NCI-H1048 (cell line): ENCODE measurements at places on chromosomes 7 and 10.

DNA sequence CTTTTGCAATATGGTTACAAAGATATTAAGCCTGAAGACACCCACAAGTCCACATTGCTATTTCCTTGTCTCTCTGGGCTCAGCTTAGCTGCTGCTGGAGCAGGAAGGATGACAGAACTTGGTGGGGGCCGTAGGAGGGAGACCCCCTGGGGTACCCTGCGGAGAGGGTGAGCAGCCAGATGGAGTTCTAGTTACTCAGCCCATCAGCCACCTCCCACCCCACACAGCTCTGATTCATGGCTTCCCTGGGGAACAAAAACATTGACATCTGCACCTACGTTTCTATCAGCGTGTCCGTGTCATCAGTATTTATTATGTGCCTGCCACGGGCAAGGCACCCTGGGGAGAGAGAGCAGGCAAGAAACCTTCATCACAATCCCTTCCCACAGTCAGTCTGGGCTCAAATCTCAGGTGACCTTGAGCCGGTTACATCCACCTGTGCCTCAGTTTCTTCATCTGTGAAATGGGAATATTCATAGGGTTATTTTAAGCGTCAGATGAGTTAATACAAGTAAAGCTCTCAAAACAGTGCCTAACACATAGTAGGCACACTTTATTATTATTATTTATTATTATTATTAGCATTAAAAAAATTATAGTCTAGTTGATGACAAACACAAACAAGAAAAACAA, 131.5 kb downstream of the C10orf105 start:
- no peak for DNase-seq

DNA sequence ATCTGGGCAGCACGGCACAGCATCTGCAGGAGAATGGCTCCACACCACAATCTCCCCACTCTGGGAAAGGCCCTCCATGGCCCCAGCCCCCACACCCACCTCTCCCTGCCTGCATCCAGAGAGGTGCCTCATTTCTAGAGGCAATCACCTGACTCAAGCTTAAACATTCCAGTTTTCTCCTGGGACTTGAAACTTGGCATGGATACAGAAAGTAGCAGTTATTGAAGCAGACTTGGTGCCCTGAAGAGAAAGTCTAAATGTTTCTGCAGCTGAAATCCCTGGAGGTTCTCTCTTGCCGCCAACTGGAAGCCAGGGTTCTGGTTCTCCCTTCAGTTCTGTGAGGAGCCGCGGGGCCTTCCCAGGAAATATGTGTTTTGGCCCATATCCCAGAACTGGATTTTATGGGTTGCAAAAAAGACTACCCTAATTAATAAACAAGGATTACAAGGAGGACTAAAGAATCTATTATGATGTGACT, 122.8 kb downstream of the SKIDA1 start:
- DNase-seq = no peak

- no peak for DNase-seq
Measured at GRCh38 chr7:140898786-140899536, 25.8 kb downstream of the BRAF start.

DNA sequence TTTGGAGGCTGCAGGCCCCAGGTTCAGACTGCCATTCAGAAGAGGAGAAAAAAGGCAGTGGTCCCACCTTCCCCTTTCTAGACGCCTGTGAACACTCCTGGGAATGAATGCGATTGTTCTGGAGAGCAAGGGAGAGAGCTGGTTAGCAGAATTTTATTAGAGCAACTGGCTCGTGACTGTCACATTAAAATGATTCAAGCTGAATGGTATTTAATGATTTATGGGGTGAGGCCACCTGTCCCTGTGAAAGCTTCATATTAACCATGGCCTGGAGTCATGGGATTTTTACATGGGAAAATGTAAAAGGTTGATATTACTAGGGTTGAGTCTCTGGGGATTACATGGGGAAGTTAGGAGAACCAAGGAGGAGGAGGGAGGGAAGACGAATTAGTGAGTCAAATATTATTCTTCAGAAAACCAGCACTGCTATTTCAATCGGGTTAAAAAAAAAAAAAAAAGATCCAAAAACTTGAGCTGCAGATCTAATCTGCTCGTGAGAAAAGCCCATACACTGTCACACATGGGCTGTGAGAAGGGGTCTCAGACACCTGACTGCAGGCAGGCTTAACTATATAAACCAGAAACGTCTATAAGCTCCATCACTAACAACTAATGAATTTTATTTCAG, 8.3 kb downstream of the CXCL12 start:
- DNase-seq = no peak

- DNase-seq = no peak
Measured at GRCh38 chr10:49471532-49471931, 67.4 kb downstream of the ERCC6 start.

DNA sequence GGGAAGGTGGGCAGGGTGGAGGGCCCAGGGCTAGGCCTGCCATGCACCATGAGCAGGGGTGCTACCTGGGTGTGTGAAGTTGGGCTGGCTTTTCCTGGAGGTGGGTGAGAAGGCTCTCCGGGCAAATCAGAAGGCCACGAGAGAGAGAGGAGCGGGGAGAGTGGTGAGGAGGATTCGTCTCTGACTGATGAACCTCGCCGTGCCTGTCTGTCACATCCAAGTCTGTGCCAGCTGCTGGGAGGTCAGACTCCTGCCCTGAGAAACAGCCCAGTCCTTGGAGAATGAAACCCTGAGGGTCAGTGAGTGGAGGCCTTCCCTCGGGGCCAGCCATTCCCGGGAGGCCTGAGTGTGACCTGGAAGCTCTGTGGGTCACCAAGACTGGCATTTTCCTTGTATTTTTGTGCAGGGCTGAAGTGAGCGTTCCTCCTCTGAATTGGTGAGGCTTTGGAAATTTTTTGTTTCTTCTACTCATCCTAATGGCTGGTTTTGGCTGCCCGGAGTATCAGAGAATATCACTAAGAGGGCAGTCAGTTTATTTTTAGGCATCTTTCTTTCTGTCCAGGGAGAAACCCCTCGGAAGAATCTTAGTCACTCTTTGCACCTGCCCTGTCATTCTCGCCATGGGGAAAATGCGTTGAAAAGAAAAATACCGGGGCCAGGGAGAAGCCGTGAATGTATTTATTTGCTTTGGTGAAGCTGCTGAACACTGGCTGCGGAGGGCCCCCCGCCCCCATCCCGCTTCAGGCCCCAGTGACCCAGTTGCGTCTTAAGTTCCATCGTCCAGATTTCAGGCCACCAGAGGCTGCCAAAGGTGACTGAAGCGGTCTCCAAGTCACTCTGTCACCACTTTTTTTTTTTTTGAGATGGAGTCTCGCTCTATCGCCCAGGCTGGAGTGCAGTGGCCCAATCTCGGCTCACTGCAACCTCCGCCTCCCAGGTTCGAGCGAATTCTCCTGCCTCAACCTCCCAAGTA, 6.5 kb upstream of the AP5Z1 start:
- no peak for DNase-seq

GRCh38 chr10:132669208-132669861, 116.6 kb downstream of the NKX6-2 start:
- DNase-seq = no peak

DNA sequence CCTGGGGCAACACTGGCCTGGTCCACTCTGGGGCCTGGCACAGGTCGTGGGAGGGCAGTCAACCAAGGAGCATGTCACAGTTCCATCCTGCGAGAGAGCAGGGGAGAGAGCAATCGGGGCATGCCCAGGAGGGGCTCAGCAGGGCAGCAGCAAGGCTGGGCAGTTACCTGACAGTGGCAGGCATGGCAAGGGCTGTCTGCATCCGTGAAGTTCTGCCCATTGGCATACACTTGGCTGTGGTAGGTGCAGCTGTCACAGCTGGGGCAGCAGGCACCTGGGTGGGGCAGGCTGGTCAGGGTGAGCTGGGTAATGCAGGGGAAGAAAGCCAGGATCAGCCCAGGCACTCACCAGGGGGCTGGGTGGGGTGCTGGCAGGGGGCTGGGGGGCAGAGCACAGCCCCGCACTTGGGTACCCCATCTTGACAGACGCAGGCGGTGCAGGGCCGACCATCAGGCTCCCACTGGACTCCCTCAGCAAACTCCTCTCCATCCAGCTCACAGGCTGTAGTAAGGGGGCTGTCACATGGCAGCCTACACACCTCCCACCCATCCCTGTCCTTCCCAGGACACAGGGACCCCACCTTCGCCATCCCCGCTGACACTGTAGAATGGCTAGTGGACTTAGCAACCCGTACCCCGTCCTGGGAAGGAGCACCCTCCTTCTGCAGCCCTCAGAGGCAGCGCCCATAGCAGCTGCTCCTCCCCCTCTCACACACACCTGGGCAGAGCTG, 17.8 kb downstream of the KCP start:
- DNase-seq = no peak

DNA sequence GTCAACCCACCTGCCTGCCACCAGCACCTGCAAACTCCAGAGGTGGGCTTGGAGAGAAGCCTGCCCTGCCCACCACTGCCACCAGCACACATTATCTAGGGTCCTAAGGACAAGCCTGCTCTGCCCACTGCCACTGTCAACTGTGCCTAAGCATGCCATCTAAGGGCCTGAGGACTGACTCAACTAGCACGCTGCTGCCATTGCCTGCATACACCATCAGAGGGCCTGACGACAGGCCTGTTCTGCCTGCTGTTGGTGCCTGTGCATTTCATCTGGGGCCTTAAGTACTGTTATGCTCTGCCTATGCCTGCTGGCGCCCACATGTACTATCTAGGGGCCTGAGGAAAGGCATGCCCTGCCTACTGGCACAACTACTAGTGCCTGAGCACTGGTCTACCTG, 27.0 kb upstream of the LRRD1 start:
- DNase-seq = no peak

GRCh38 chr10:109386921-109387320, 536.4 kb downstream of the XPNPEP1 start:
- DNase-seq = no peak

GRCh38 chr7:47290466-47290865, 291.4 kb downstream of the TNS3 start:
- no peak for DNase-seq

DNA sequence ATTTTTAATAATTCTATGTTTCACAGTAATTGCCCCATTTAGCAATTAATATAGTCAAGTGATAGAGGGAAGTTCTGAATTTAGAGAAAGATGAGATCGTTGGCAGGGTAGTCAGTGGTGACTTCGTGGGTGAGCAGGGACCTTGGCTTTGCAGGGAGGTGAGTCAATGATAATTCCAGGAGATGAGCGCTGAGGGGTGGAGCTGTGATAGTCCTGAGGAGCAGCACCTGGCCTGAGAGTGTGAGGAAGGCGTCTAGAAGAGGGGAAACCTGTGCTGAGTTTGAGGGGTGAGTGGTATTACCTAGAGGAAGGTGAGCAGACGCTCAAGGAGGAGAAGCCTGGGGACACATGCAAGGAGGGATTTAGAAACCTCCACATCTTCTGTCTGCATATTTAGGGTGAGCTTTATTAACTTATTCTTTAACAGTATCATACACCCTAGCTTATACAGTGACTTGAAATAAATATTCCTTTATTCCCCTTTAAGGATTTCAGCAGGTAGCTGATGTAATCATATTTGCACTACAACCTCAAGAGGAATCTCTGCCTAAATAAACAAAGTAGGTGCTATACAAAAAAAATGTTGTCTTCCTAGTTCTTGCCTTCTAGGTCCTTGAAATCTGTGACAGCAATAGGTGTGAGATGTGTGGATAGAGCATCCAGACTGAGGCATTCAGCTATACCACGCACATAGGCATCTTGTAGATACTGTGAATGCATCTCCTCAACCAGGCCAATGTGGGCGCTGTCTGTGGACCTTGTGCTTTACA, 2.1 kb upstream of the TRIL start:
- DNase-seq = no peak

DNA sequence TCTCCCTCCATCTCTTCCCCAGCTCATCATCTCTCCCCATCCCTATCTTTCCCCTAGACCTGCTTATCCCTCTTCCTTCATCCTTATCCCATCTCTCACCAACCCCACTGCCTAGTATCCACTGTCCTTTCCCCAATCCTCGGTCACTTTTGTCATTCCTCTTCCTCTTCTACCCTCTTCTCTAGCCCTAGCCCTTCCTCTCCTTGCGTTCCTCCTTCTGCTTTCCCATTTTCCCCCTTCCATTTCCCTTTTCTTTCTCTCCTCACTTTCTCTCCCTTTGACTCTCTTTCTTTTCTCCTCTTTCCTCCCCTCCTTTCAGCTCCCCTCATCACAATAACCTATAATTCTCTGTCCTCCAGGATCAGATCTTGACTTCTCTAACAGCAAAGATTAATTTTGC, 83.6 kb downstream of the POLL start:
- no peak for DNase-seq

DNA sequence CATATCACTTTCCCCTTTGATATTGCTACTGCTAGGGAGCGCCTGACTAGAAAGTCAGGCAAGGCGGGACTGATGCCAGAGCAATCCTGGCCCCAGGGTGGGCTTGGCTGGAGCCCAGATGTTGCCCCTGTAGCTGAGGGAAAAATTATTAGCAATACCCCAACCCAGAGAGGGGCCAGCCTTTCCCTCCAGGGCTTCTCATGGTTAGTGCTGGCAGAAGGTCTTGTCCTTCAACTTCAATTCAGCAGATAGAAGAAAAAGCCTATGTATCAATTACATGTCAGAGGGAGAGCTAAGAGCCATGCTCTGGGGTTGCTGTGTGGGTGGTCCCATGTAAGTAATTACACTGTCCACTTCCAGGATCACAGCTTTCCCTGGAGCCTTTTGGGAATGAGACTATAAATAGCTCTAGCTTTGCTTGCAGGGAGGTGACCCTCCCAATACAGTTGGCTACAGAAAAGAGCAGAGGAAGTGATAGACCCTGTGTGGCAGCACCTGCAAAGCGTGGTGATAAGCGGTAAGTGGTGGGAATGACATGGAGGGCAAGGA, 579.1 kb downstream of the CCSER2 start:
- no peak for DNase-seq

GRCh38 chr7:115410434-115410820, 488.5 kb downstream of the MDFIC start:
- DNase-seq = no peak

DNA sequence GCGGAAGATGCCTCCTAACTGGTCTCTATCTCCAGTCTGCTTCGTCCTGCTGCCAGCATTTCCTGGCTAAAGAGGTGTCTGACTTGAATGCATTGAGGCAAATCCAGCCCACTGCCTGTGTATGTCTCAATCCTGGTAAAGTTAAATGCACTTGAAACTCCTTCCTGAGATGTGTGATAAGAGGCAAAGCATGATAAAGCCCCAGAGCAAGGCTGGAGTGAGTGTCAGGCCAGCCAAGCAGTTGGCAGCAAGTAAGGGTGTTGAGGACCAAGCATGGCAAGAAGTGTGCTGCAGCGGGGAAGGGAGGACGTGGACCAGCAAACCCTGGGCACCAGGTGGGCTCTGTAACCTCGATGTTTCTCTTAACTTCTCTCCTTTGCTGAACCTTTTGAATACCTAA, 29.1 kb downstream of the LRRC18 start:
- DNase-seq = no peak

GRCh38 chr10:87565010-87565409, 60.3 kb downstream of the MINPP1 start:
- no peak for DNase-seq
